ENCODE measurements at places on chromosomes 5 and 9.

DNA sequence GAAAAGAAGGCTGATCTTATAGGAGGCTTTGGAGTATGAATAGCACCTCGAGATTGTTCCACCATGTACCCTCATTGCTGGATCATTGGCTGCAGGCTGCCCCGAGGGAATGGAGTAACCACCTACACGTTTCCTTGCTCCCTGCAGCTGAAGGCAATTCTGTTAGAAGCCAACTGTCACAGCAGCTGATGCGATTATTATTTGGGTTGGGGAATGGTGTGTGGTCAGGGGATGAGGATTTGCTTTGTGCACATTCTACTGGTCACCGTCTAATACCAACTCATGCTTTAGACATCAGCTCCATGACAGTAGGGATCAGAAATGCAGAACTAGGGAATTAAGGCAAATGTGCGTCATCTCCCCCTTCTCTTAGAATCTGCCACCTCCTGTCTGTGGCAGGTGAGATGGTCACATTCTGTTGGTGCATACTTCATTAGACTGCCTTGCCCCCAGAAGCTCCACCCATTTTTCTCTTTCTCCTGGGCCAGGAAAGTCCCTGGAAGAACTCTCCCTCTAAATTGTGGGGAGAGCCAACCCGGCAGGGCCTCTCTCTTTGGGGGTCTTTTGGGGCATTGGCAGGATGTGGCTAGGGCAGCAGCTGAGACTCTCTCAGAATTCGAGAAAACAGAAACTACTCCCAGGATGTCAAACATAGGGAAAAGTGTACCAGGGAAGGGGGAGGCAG lies 32.8 kb downstream of the NEUROG1 start:
- H3K4me1 ChIP-seq: no peaks in the 10 kb centered on the region
- no peak overlapping the region for H3K27ac ChIP-seq
- H3K36me3 ChIP-seq: no peaks in the 10 kb centered on the region

DNA sequence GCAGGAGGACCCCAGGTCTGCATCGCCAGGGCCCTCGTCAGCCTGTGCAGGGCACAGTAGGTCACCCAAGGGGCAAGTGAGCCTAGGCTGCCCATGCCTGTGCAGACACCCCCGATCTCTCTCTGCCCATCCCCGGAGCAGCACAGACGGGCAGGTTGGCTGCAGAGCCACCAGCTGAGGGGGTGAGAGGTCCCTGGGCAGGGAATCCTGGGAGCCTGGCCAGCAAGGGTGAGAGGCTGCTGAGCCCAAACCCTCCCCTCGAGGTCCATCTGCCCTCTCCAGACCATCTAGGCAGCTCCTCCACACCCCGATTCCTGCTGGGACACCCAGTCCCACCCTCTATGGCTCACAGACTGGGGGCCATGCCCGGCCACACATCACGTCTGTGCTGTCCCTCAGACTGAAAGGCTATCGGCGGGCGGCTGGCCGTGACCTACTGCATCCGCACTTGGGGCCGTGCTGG lies 2.8 kb upstream of the DPP7 start:
- H3K36me3 ChIP-seq: no peaks in the 10 kb centered on the region
- no peak overlapping the region for H3K4me3 ChIP-seq
- no peak overlapping the region for H3K27ac ChIP-seq
- no peaks in the 10 kb centered on the region for H3K4me1 ChIP-seq

DNA sequence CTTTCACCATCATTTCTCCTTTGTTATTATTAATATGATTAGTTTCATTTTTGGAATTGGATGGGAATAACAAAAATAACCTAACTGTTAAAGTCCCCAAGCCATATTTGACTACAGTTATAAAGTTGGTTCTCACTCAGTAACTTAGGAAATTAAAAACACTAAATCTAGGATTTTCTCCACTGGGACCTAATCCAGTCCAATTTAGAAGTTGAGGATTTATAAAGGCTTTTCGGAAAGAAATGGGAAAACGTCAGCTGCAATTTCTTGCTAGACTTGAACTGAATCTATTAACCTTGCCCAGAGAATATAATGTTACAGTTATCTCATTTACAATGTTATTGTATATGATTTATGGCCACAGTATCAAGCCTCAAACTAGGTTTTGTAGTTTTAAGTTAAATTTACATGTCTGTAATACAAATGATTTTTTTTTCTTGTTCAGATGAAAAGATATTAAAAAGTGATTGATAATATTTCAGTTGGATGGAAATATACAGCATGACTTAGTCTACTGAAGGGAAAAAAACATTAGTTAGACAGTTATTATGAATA lies 524.3 kb upstream of the GRAMD2B start:
- H3K4me3 ChIP-seq: no peak overlapping the region
- H3K27me3 ChIP-seq: no peaks in the 10 kb centered on the region
- no peak for DNase-seq

DNA sequence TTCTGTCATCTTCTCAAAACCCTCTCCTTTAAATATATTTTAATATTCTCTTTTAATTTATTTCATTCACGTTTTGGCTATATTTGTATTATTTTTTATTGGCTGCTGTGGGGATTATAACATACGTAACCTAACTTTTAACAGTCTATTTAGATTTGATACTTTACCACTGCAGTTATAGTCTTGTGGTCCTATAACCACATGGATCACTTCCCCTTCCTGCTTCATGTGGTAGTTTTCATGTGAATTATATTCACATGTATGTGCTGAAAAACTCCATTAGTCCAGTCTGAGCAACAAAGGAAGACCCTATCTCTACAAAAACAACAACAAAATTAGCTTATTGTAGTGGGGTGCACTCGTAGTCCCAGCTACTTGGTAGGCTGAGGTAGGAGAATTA lies 34.3 kb downstream of the CENPP start:
- H3K27me3 ChIP-seq: no peaks in the 10 kb centered on the region
- no peak overlapping the region for H3K4me3 ChIP-seq
- DNase-seq: no peak
- no peaks in the 10 kb centered on the region for H3K4me1 ChIP-seq
- no peak overlapping the region for H3K27ac ChIP-seq

- H3K27me3 ChIP-seq: no peaks in the 10 kb centered on the region
- peaks cover 13% of the 10 kb centered on the region for H3K4me1 ChIP-seq
- no peaks in the 10 kb centered on the region for H3K36me3 ChIP-seq
Observed at GRCh38 chr9:27572918-27573633, at the start of gene C9orf72. Gene C9orf72, minus strand, starts transcription at chr9:27573481. Its CDS starts 6,361 bp downstream, at chr9:27567120.

Measured in pancreas (tissue), 10 donors.